IMR-90 (cell line): ENCODE measurements at places on chromosomes 16 and 17.

GRCh38 chr17:45992904-45993303 lies 6.1 kb upstream of the STH start:
- no peak for DNase-seq

DNA sequence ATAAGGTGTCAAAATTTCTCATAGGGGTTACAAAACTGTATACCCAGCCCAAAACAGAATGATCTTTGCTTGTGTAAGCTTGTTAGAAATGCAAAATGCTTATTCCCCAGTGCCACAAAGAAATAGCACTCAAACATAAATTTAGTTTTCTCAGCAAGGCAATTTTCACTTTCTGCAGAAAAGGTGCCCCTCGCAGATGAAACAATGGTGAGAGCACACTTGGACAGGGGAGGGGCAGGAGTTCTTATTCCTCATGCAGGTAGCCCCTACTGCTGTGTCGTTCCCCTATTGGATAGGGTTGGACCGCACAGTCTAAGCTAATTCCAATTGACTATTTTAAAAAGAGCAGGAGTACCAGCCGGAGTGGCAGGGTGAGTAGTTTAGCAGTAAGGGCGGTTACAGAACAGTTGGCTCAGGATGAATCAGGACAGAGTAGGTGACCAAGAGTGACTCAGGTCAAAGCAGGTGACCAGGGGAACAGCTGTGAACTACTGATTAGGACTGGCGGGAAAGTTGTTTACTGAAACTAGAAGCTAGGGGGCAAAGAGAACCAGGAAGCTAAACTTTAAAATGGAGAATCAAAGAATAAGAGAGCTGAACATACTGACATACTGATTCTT lies 5.5 kb upstream of the LDHD start:
- DNase-seq, result no peak

- DNase-seq, result no peak
These were observed 157.1 kb downstream of the KATNIP start for GRCh38 chr16:27706866-27707685.

GRCh38 chr17:35788477-35789368 lies 6.7 kb downstream of the MMP28 start:
- DNase-seq, result peak; percentile 92

DNA sequence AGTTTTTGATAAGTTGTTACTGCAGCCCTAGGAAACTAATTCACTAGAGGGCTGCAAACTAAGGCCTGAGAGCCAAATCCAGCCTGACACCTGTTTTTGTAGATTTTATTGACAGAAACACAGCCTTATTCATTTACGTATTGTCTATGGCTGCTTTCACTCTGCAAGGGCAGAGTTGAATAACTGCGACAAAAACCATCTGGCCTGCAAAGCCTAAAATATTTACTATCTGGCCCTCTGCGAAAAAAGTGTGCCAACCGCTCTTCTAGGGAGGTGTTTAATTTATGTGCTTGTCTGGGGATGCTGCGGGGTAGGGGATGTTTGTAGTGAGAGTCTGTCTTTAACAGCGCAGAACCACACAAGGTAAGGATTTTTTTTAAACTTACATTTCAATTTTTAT lies 165.0 kb upstream of the RBFOX1 start:
- DNase-seq, result no peak

DNA sequence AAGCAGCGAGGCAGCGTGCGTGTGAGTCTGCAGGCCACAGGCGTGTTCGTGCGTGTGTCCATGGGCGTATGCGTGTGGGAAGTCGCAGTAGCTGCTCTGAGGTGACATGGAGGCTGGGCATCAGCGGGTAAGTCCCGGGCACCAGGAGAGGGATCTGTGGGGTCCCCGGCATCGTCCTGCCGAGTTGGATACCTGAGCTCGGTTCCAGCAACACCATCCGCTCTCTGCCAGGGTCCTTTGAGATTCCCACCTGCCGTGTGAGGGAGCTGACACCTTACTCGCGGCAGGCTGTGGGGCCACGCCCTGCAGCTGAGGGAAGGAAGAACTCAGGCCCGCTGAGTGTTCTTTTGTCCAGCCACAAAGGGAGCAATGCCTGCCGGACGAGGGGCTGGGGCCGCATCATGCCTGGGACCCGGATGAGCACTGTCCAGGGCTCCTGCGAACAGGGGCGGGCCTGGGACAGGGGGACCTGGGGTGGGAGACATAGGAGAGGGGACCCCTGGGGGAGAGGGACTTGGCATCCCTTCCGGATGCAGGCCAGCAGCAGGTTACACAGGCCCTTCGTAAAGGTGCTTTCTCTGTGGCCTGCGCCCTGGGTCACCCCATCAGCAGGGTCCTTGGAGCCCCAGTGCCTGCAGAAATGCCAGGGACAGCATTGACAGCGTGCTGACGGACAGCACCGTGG lies 5.0 kb upstream of the SNAI3 start:
- DNase-seq, result no peak

GRCh38 chr17:44267818-44268490 lies at the start of gene SLC4A1:
TSS of gene SLC4A1 (minus strand) at chr17:44268135. CDS start at chr17:44262866, 5,269 bp downstream.
- no peak for DNase-seq

DNA sequence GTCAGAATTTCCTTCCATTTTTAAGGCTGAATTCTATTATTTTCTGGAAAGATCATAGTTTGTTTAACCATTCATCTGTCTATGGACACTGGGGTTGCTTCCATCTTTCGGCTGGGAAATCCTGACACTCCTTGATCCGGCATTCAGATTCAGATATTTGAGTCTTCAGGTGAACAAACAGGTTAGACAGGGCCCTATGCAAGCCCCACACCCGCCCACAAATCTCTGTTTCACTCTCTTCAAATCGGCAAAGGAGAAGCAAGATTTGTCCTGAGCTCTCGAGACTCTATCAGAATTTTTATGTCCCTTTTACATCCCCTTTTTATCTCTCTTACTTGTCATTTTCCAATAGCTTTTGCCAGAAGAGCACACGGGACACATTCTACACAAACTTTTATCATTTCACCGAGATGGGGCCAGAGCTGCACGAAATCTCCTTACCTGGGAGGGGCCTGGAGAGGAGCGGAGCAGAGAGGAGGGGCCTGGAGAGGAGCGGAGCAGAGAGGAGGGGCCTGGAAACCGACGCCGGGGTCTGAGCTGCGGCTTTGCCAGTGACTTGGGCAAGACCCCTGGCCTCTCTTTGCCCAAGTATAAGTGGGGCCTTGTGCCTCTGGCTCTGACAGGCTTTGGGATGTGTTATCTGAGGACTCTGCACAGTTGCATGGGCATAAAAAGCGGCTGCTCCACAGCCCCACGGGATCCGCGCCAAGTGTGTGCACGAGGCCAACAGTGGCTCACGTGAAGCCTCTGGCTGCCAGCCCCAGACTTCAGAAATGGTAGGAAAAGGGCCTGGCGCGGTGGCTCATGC lies 54.3 kb upstream of the RBFOX3 start:
- DNase-seq, result no peak

GRCh38 chr17:10738521-10739258 lies 8.9 kb upstream of the TMEM220 start:
- DNase-seq, result no peak

DNA sequence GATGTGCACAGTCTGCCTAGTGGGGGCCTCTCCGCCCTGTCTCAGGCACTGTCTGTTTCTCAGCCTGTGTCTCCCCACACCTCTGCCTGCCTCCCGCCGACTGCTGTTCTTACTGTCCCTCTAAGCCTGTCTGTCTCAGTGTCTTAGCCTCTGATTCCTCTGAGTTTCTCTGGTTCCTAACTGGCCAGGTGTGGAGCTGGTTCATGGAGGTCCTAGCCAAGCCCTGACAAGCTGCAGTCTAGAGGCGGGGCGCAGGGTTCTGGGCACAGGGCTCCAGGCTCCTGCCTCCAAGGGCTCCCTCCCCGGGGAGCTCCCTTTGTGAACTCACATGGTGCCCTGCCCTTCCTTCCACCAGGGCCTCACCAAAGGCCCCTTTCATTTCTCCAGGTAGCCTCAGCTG lies 19.4 kb downstream of the C17orf100 start:
- DNase-seq, result no peak

DNA sequence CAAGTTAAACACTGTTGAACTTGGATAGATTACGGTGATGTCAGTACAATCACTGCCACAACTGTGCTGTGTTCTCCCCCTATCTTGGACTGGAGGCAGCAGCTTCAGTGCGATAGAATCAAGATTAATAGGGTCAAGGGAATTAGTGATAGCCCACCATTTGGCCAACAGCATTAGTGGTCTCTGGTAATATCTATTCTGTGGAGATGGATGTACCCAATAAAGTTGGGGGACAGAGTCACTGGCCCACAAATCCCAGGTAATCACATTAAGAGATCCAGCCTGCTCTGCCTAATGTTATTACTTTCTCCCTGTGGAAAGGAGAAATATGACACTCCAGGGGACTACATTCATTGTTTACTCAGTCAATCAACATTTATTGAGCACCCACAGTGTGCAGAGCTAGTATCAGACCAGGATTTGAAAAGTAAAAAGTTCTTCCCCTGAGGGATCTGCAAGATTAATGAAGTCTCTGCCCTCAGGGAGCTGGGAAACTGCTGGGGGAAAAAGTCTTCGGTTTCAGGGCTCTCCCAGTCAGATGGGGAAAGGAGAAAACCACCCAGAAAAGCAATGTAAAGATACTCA lies 23.6 kb upstream of the ATP5MC1 start:
- no peak for DNase-seq
